ENCODE measurements at places on chromosomes 5 and 9. TPM values are rescaled to one million over a fixed set of nuclear protein-coding genes. Genes with fewer than 3 reads are reported as not detected.

DNA sequence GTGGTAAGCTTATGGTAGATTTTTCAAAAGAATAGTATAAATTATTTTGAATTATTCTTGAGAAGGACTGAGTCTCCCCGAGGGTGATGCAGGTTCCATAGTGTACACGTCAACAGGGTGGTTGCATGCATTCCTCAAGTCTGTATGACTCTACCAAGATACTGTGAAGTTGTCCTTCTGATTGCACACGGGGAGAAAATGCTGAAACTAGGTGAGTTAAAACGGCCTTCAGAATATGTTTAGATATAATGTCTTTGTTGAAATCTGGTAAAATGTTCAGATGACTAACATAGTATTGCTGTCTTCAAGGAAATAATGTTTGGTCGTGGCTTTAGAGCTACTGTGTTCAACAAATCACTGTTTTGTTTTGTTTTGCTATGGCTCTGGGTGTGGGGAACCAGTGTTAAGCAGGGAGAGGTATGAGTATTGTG is 22.4 kb upstream of the TNFAIP8 start:
- no peak for DNase-seq

DNA sequence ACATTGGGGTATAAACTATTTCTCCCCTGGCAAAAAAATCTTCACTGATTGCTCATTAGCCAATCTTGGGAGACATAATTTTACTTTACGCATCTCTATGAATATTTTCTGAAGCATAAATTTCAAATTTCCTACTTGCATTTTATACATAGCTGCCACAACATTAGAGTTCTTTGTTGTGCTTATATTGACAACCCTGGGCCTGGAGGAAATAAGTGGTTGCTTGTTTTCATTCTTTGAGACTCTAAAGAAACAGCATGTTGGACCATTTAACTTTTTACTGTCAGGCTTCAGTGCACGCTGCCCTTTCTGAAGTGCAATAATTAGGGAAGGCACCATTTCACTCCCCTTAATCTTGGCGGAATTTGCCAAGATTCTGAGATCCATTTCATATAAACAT is 142.6 kb downstream of the MRPS30 start:
- DNase-seq, result no peak

DNA sequence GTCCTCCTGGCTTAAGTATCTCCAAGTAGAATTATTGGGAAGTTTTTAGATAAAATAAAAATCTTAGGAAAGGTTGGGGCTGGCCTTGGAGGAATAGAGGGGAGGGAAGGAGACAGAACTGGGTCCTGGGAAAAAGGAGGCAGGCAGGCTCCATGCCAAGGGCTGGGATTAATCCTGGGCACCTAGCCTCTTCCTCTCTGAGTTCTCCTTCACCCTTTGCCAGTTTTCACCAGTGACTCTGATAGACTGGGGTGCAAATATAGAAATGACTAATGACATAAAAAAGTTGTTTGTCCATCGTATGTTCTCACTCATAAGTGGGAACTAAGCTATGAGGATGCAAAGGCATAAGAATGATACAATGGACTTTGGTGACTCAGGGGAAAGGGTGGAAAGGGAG is 81.9 kb downstream of the RMI1 start:
- DNase-seq, result no peak

KIF24 gene
- total RNA-seq, result 4.4 TPM

SLCO4C1 gene
- total RNA-seq, result 6.7 TPM

DNA sequence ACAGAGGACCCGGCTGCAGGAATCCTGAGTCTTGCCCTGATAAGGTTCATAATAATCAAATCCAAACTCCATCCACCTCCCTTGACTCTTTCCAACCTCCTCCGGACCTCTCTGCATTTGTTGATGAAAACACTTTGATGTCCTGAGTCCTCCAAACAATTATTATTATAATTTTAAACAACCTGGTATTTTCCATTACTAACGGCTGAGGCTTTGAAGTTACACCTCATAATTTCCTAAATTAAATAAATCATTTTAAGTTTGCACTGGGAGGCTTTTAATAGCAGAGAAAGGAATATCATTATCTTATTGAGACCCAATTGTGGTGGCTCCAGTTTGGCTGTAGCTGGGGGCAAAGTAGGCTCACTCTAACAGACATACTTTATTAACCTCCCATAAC is 9.5 kb downstream of the MSX2 start:
- DNase-seq, result no peak

DNA sequence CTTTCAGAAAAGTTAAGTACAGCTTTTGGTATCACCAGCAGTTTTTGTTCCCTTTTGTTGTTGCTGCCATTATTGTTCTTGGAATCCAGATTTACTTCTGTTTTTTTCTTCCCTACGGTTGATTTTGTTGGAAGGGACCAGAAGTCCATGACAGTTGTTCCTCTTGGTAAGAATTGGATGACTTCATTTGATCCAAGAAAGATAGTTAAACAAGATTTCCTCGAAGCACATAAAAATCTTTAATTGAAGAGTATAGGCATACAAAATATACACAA is 65.4 kb downstream of the CDC42SE2 start:
- no peak for DNase-seq

MLANA gene
- total RNA-seq, result not detected

DNA sequence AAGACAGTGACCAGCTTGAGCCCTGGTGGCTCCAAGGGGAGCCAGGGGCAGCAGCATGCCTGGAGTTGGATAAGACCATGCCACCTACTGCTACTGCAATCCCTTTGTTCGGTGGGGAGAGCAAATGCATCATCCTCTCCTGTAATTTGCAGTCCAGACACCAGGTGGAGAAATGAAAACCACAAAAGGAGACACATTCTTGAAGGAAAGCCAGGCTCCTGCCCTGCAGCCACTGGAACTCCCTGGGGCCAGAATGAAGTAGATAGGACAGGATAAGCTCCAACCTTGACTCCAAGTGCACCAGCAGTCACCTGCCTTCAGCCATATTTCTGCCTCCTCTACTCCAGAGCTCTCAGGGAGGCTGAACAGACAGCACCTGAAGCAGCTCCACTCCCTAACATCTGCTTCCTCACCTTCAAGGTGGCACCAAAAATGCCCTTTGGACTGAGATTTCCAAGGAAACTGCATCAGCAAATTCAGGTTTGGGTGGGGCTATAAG is 65.1 kb upstream of the IQGAP2 start:
- peak; percentile 90 for DNase-seq

DNA sequence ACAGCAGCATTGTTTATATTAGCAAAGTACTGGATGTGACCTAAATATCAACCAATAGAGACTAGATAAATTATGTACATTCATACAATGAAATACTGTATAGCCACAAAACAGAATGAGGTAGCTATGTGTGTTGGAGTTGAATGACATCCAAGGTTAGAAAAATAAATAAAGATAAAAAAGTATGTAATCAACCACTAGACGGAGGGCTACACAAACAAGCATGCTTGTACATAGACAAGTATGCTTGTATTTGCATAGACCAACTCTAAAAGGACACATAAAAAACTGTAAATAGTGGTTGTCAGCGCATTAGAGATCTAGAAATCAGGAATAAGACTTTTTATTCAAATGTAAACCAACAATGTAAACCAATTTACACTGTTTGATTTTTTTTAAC is 3.0 kb downstream of the FEM1C start:
- no peak for DNase-seq
